ENCODE measurements at places on chromosomes 3 and 15. TPM values are rescaled to one million over a fixed set of nuclear protein-coding genes. Genes with fewer than 3 reads are reported as not detected.

SLC51B gene
- not detected for total RNA-seq

FILIP1L gene
- total RNA-seq = 41.3 TPM

DNA sequence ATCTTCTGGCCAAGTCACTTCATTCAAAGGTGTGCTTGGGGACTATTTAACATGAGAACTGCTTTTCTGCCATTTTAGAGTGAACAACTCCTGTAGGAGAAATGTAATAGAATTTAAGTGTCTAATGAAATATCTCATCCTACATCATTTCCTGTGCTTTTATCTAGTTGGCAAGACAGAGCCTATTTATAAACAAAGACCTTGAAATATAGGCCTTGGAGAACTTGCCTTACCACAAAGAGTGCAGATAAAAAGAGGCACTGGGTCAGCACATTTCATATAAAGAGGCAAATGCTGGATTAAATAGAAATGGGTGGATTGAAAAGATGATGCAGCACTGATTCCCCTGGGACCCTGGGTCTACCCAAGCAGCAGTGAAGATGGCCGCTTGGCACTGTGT is 278.0 kb downstream of the SUCLG2 start:
- no peak for DNase-seq

- DNase-seq = no peak
These were observed 558.7 kb upstream of the KCNMB2 start for GRCh38 chr3:177977381-177978158.

- DNase-seq = no peak
These were observed 17.8 kb upstream of the MB21D2 start for GRCh38 chr3:192935441-192935840.

DNA sequence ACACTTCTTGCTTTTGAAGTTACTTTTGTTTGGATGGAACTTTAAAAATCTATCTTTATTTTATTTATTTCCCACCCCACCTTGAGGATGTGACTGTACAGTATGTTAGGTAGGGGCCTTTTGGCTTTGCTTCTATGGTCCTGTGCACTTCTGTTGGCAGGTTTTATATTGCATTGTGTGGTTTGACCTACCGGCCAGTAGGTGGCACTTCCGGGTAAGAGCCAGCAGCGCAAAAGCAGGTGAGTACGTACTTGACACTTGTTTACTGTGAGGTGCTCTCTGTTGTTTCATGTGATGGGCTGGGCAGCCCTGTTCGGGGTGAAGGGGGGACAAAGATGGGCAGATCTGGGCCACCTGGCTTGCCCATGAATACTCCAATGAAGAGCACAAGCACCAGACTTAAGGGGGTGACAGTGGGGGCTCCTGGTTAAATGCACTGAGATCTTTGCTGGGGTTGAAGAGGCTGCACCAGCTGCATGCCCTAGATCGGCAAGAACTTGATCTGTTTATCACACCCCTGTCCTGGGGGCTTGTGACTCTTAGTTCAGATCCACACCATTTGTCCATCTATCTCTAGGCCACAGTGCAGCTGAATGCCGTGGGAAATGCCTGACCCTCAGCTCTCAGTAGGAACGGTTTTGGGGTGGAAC is 131.6 kb downstream of the NLGN1 start:
- DNase-seq = no peak

DNA sequence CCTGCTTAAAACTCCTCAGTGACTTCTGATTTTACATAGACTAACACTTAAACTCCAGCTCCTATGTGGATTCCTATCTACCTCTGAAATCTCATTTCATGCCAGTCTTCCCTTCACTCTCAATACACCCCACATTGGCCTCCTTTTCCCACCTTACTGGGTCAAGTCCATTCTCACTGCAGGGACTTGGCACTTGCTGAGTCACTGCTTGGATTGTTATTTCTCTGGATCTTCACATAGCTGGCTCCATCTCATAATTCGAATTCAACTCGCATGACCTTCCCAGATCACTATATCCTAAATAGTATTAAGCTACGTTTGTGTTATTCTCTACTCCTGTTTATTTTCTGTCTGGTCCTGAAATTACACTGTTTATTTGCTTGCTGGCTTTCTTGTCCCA is 59.6 kb upstream of the FRMD4B start:
- DNase-seq = no peak

DNA sequence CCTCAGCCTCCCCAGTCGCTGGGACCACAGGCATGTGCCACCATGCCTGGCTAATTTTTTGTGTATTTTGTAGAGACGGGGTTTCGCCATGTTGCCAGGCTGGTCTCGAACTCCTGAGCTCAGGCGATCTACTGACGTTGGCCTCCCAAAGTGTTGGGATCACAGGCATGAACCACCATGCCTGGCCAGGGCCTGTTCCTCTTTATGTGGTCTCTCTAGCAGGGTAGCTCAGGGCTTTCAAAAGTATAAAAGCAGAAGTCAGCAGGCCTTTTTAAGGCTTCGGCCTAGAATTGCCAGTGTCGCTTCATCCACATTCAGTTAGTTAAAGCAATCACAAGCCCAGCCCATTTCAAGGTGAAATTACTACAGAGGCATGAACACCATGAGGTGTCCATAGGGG is 7.6 kb downstream of the VHL start:
- DNase-seq = no peak

GRCh38 chr3:28247286-28247685 is 5.9 kb downstream of the CMC1 start:
- no peak for DNase-seq

DNA sequence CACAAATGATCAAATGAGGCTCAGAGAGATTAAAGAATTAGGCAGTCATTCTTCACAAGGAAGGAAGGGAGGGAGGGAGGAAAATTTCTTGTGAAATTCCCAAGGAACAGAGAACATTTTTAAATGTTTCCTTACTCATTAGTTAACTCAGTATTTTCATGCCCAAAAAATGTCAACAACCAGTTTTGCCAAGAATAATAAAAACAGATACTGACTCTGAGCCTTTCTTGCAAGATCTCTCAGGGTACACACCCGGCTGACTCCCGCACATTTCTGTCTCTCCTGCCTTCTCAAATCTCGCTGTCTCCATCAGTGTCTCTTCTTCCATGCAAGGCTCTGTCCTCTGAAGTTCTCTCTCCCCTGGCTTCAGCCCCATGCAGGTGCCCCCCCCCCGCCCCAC is 265.9 kb downstream of the TJP1 start:
- DNase-seq = no peak

DNA sequence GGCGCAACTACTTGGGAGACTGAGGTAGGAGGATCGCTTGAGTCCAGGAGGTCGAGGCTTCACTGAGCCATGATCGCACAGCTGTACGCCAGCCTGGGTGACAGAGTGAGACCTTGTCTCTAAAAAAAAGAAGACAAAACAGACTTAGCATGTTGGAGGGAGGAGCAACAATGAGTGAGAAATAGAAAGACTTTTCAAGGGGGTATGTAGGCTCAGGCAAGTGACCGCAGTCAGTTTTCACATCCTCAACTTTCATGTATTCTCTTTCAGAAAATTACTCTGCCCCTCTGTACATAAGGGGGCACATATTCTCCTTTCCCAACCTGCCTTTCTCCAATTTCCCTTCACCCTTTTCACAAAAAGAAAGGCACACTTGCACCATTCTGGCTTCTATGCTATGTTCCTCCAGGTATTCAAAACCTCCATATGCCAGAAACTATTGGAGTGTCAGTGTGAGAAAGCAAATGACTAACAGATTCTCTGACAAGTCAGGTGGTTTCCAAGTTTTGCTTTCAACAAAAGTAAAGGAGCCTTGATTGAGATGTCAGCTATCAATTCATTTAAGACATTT is 7.6 kb downstream of the NSUN3 start:
- DNase-seq = no peak

DNA sequence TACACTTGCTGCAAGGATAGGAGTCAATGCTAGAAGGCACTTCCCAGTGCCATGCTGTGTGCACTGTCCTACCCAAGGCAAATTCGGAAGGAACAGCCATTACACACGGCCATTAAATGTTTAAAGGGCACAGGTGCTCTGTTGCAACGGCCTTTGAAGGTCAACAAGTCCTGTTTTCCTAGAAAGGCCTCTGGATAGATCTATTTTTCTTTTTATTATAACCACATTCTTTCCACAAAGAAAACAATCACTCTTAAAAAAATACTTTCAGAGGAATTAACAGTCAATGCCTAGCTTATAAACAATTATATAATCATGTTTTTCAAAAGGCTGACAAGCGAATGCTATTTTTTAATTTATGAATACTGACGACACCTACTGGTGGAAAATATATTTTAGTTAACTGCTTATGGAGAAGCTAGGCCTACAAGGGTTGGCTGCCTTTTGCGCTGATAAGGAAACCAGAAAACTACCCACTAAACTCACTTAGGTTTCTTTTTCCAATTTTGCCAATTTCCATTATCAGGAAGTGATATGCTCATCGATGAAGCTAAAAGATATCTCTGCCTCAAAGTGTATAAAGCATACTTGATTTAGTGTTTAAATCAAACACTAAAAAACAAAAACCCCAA is 2.4 kb downstream of the ARHGEF3 start:
- DNase-seq = no peak

GRCh38 chr3:126112531-126113237 is 28.8 kb upstream of the SLC41A3 start:
- DNase-seq = no peak

GRCh38 chr15:53693729-53694475 is 65.6 kb downstream of the WDR72 start:
- DNase-seq = no peak

GRCh38 chr3:188979248-188979647 is 192.5 kb upstream of the TPRG1 start:
- no peak for DNase-seq

DNA sequence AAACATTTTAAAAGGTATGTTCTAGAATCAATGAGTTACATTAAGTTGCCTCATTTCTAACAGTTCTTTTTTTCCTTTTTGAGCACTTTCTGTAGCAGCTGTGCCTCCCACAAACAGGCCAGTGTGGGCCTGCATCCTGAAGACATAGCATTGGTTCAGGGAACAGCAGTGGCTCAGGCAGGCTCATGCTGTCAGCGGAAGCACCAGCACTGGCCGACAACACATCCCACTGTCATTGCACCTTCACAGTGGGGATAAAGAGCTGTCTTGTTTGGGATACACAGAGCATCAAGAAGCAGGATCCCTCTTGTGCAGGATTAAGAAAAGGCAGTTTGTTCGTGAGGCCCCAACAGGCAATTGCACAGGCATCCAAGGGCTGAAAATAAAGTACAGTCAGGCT is 123.3 kb downstream of the MOBP start:
- no peak for DNase-seq
